ENCODE measurements at places on chromosomes 5 and 9.

GRCh38 chr9:125137200-125137599 is 6.1 kb downstream of the SCAI start:
- no peaks in the 10 kb centered on the region for H3K27me3 ChIP-seq
- no peak overlapping the region for H3K27ac ChIP-seq
- H3K4me1 ChIP-seq, result peaks cover 1% of the 10 kb centered on the region

- H3K36me3 ChIP-seq, result no peaks in the 10 kb centered on the region
- H3K27me3 ChIP-seq, result no peaks in the 10 kb centered on the region
- H3K27ac ChIP-seq, result peak overlapping the region; percentile 81
- DNase-seq, result no peak
Measured at GRCh38 chr9:105447386-105447813, 434 bp upstream of the FSD1L start.

DNA sequence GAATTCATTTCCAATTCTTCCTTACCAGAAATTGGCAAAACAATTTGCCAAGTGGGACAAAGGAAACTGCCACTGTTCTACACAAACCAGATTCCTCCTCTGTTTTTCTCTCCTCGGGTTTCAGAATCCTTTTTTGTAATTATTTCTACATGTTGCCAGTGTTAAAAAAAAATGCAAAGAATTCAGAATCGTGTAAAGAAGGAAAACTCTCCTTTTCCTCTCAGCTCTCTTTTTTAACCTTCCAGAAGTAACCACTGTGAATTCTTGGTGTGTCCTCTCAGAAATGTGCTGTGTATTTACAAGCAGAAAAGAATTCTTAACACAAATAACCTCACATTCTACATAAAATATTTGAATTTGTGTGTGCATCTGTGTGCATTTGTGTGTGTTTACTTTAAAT is 224.6 kb downstream of the DRD1 start:
- no peak for DNase-seq
- H3K27me3 ChIP-seq, result no peaks in the 10 kb centered on the region
- H3K4me3 ChIP-seq, result no peak overlapping the region

DNA sequence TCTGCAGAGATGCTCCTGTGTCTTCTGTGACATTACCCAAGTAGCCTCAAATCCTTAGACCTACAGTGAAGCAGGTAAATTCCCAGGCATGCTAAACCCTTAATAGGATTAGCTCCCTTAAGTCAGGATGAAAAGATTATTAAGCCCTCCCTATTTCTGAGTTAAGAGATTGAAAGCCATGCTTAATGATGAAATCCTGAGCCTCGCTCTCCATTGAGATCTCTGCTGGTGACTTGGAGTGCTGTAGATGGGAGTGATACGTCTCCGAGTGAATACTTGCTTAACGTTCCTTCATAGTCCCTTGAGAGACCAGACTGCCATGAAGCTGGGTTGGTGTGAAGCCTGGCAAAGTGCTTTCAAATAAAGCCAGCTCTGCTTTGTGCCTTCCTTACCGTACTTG is 34.2 kb downstream of the AOPEP start:
- no peak overlapping the region for H3K27ac ChIP-seq
- H3K36me3 ChIP-seq, result no peaks in the 10 kb centered on the region
- no peak for DNase-seq
- no peak overlapping the region for H3K4me3 ChIP-seq
- no peaks in the 10 kb centered on the region for H3K27me3 ChIP-seq

GRCh38 chr9:118643118-118643517 is 726.1 kb downstream of the BRINP1 start:
- H3K27ac ChIP-seq, result no peak overlapping the region
- H3K4me1 ChIP-seq, result no peaks in the 10 kb centered on the region
- no peaks in the 10 kb centered on the region for H3K27me3 ChIP-seq
- H3K4me3 ChIP-seq, result no peak overlapping the region
- no peaks in the 10 kb centered on the region for H3K36me3 ChIP-seq
- no peak for DNase-seq

DNA sequence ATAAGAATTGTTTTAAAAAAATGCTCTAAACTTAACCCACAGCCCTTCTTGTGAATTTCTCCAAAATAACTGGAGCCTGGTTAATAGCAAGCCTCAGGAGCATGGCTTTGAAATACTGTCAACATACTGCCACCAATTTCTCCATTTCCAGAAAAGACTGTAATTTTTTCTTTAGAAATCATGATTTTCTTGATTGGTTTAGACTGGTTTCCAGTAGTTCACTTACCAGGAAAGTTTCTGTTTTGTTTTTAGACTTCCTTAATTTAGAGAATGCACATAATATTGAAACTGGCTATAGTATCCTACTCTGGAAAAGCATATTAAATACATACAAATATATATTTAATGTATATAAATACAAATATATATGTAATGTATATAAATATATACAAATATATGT is 4.5 kb upstream of the CD274 start:
- no peak for DNase-seq
- no peak overlapping the region for H3K27ac ChIP-seq
- no peaks in the 10 kb centered on the region for H3K27me3 ChIP-seq
- no peak overlapping the region for H3K4me3 ChIP-seq
- peaks cover 13% of the 10 kb centered on the region for H3K4me1 ChIP-seq

GRCh38 chr9:37381094-37381741 is 41.3 kb upstream of the GRHPR start:
- H3K4me3 ChIP-seq, result no peak overlapping the region

DNA sequence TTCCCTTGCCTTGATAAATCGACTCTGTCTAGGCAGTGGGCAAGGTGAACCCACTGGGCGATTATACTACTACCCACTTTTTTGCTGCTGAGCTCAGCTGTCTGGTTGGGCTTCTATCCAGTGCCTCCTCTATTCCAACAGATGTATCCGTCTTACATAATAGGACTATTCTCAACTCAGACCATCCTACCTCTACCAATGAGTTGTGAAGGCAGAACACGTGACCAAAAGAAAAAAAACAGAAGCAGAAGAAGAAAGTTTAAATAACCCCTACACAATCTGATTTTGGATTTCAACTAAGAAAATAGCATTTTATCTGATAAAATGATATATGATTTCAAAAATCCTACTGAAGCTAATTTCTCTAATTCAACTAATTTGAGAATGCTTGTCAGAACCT is 16.2 kb upstream of the SHOC1 start:
- no peaks in the 10 kb centered on the region for H3K36me3 ChIP-seq
- DNase-seq, result no peak
- no peaks in the 10 kb centered on the region for H3K27me3 ChIP-seq
- H3K27ac ChIP-seq, result no peak overlapping the region
- H3K4me1 ChIP-seq, result no peaks in the 10 kb centered on the region
- no peak overlapping the region for H3K4me3 ChIP-seq

DNA sequence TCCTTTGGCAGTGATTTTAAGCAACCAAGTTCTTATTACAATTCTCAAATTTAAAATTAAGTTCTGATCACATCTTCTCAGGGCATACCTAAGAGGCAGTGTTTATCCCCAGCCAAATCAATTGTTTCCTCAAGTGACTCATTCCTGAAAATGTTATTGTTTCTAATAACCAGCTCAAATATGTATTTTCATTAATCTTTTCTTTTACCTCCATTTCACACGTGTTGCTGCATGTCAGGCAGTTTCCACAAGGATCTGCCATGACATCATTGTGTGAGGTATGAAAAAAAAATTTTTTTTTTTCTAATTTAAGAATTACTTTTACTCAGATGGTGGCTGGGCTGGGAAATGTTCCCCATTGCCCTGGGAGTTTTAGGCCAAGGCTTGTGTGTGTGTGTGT is 113.0 kb upstream of the NTRK2 start:
- DNase-seq, result no peak
- peaks cover 7% of the 10 kb centered on the region for H3K4me1 ChIP-seq
- no peaks in the 10 kb centered on the region for H3K36me3 ChIP-seq

- no peak for DNase-seq
- no peak overlapping the region for H3K4me3 ChIP-seq
- no peaks in the 10 kb centered on the region for H3K4me1 ChIP-seq
- peaks cover 20% of the 10 kb centered on the region for H3K36me3 ChIP-seq
Measured at GRCh38 chr5:81315336-81315735, 13.9 kb downstream of the ZCCHC9 start.

DNA sequence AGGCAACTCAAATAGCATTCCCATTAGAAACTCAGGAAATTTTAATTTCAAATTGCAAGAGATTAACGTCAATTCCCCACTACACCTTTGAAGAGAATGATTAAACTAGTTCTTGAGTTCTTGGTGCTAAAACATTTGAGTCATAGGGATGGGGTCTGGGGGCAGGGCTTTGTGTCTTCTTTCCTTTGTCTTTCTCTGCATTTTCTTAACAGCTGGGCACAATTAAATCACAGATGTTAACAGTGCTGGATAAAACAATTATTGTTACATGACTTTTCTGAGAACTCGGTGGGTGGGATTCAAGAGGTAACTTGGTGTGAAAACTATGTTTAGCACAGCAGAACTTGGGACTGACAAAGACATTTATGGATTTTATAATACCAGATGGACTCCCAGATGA is 351.9 kb upstream of the TNC start:
- DNase-seq, result no peak
- no peak overlapping the region for H3K4me3 ChIP-seq
- H3K27me3 ChIP-seq, result no peaks in the 10 kb centered on the region
- H3K27ac ChIP-seq, result no peak overlapping the region

DNA sequence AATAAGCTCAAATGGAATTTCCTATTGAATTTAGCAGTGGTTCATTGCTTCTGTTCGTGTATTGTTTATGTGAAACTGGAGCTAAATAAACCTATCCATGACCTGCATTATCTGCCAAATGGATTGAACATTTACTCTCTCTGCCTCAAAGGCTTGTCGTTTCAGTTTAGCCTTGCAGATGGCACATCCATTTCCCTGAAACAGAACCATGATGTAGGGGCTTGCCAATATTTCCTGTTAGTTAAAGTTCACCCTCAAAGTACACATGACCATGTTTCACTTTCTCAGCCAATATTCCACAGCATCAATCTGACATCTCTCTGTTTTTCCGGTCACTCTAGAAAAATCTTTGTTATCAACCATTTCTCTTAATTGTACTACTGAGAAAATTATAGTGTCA is 545.3 kb downstream of the TAF11L14 start:
- no peaks in the 10 kb centered on the region for H3K27me3 ChIP-seq
- DNase-seq, result no peak
- no peak overlapping the region for H3K4me3 ChIP-seq
- no peaks in the 10 kb centered on the region for H3K36me3 ChIP-seq
- H3K27ac ChIP-seq, result no peak overlapping the region

DNA sequence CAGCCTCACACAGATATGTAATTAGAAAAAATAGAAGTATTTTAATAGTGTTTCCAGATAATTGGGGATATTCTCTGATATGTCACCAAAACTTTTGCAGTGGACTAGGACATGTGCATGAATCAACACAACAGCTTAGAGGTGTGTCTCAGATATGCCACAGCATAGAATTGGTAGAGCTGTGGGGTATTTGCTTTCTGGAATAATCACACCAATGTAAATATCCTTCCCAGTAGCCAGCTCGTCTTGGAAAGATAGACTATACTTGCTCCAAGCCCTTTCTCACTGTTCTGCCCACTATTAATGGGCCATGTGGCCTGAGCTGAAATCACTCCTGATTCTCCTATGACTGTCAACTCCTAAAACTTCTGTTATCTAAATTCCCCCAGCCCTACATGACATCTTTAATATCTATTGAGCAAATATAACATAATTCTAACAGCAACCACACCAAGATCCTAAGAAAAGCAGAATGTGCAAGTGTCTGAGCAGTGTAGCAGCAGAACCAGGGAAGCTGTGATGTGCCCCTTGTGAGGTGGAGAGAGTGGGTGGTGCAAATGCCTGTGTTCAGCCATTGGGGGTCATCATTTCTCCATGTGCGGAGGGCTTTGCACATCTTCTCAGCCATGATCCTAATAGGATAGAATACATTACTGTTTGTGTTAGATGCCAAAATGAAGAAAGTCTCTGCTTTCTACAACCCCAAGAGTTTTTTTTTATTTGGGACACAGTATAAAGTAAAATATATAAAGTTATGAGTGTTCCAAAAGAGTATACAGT is 65.0 kb downstream of the MELK start:
- DNase-seq, result no peak
- H3K27ac ChIP-seq, result no peak overlapping the region
- no peak overlapping the region for H3K4me3 ChIP-seq
- H3K36me3 ChIP-seq, result no peaks in the 10 kb centered on the region
- no peaks in the 10 kb centered on the region for H3K4me1 ChIP-seq

DNA sequence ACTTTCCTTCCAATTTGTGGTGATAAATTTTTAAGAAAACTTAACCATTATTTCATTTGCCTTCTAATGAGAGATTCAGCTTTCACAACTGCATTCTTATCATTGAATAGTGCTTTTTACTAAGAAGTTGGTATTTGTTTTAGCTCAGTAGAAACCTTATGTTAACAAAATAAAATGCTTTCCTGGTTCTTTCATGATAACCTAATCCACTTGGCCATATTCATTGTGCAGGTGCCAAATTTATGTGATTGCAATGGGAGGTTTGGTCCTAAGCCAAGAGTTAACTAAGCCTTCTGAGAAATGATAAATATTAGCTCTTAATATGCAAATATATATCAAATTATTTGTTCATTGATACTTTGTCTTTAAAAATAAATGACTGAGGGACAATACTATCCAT is 141.1 kb upstream of the TLE4 start:
- H3K4me3 ChIP-seq, result no peak overlapping the region
- no peaks in the 10 kb centered on the region for H3K4me1 ChIP-seq

DNA sequence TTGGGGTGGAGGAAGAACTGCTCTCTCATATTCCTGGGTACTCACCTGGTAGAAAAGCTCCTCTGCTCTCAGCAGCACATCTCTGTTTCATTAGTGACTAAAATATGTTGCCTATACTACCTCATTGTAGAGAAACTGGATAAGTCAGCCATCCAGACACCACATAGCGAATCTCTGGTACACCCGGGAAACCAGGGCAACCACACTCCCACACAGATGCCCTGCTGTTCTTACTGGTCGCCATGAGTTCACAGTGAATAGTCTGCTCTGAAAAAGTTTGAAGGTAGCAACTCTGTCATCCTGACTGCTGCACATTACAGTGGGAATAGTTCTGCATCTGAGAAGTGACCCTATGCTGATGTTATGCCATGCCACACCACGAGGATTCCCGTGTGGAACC is 135.0 kb downstream of the ENTREP1 start:
- no peaks in the 10 kb centered on the region for H3K4me1 ChIP-seq
- no peak for DNase-seq
- no peak overlapping the region for H3K27ac ChIP-seq
- no peaks in the 10 kb centered on the region for H3K27me3 ChIP-seq

- no peak overlapping the region for H3K27ac ChIP-seq
- no peak overlapping the region for H3K4me3 ChIP-seq
- no peaks in the 10 kb centered on the region for H3K36me3 ChIP-seq
- no peak for DNase-seq
Measured at GRCh38 chr5:143635888-143636287, 176.1 kb upstream of the HMHB1 start.

All from vagina (tissue), 2 donors.